ENCODE measurements at places on chromosomes 1 and 21.

GRCh38 chr1:89260042-89260441 is 12.6 kb downstream of the GBP5 start:
- no peak for DNase-seq

GRCh38 chr1:12255913-12256312 is 26.1 kb downstream of the VPS13D start:
- no peak for DNase-seq

GRCh38 chr1:41528106-41528505 is 43.6 kb upstream of the EDN2 start:
- no peak for DNase-seq

DNA sequence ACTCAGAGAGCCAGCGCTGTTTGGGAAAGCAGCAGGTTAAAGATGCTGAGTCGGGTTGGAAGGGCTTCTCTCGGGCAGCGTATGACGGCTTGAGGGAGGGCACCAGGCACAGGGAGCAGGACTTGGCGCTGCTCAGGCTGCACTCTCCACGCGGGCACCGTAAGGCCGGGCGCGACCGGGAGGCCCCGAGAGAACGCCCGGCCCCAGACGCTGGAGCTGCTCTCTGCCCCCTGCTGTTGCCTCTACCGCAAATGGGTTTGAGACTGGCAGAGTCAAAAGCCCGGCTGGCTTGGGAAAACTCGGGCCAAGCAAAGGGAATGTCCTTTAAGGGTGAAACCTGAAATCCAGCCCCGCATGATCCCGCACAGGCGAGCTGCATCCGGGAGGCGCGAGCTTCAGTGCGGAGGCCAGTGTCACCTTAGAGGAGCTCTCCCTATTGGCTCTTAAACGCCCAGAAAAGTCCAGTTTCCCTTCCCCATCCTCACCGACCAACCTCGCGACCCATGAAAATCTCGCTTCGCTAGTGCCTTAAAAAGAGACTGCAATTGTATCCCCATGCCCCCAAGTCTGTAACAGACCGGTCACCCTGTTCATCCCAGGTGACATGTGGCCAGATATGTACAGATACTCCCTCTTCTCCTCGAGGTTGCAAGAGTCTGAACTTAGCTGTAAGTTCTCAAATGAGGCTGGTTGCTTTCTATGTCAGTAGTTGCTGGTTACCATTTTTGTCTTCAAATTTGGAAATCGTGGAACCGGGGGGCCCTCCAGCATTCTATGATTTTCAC is 1.1 kb downstream of the PRRX1 start:
- peak; percentile 65 for DNase-seq

Data from fibroblast of skin of scalp (primary cell).